ENCODE measurements at places on chromosomes 3 and 15.

DNA sequence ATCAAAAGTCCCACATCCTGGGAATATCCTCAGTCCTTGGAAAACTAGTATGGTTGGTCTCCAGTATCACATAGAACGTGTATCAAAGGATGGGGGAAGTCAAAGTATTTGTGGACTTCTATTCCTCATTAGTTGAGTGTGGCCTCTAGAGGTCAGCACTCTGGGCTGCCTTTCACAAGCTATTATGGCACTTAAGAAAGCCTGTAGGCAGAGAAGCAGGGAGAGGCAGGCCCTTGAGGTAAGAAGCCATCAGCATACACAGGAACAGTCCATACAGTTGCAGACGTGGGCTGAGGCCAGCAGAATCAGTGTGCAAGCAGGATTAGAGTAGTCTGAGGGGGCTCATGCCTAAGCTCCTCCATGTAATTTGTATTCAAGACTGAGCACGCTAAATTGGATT, 341.7 kb downstream of the CLSTN2 start:
- peak; percentile 49 for DNase-seq

- DNase-seq: no peak
Measured at GRCh38 chr3:18046131-18046915, 303.9 kb upstream of the TBC1D5 start.

DNA sequence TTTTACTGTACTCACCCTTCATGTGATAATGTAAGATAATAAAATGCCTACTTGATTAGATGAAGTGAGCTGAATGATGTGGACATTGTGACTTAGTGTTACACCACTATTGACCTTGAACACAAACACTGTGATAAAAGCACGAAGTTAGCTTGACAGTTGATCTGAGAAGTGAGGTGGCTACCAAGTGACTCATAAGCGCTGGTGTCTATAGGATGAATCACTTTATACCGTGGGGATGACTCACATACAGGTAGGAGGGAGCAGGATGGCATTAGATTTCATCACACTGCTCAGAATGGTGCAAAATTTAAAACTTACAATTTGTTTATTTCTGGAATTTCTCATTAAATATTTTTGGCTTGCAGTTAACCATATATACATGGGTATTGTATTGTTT, 174.7 kb upstream of the CNTN3 start:
- DNase-seq: peak; percentile 1

DNA sequence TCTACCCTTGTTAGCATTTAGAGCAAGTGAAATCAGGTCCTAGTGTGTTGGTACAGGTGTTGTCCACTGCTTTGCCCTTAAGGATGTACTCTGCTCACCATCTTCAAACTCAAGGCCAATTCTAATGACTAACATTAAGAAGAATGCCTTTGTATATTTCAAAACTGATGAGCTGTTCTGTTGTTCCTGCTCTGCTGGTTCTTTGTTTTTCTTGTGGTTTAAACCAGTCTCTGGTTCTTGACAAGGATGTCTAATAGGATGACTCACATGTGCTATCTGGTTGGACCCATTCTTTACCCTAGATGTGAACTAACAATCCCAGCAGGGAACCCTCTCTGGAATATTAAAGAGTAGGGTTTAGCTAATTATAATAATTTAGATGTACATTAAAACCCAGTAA, 17.3 kb downstream of the ABHD5 start:
- no peak for DNase-seq

DNA sequence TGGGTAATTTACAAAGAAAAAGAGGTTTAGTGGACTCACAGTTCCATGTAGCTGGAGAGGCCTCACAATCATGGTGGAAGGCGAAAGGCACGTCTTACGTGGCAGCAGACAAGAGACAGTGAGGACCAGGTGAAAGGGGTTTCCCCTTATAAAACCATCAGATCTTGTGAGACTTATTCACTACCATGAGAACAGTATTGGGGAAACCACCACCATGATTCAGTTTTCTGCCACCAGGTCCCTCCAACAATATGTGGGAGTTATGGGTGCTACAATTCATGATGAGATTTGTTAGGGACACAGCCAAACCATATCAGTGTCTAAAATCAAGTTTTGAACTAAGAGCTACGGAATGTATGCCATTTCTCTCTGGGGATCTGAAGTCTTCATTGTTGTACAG, 354.8 kb upstream of the C2CD4B start:
- DNase-seq: no peak

Measured in HT-29 (cell line).